Endothelial cell of umbilical vein (primary cell): ENCODE measurements at places on chromosomes 1 and 21.

- DNase-seq = peak; percentile 68
Measured at GRCh38 chr1:1573843-1574720, 581 bp downstream of the SSU72 start.

- DNase-seq = no peak
Measured at GRCh38 chr1:184118046-184118445, 66.5 kb downstream of the TSEN15 start.

GRCh38 chr1:112876315-112876714 lies 79.7 kb downstream of the SLC16A1 start:
- DNase-seq = no peak

DNA sequence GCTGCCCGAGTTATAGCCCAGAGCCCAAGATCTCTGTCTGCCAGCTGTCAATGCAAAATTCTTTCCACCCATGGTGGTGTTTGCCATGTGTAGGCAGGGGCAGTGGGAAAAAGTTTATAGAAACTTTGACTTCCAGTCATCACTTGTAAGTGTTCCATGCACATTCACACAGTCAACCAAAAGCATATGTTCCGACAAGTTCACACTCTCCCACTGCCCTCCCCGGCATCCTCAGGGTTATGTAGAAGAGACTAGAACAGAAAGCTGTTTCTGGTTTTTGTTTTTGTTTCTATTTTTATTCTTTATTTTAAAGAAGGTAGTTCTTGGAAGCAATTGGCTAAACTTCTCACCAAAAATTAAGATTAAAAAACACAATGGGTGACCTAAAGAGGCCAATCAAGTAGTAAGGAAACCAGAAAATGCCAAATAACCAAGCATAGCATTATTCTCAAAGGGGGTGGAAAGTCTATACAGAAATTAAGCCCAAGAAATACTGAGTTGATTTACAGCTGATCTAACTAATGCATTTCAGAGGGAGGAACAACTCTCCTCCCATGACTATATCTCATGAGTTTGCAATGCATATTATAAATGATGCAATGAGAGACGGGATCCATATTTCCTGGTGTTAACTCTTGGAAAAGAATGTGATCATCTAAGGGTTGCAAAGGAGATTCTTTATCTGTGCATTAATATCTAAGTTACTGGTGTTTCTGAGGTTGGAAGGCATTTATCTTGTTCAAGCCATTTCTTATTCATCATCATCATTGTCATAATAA lies 91.5 kb upstream of the ETS2 start:
- DNase-seq = no peak

GRCh38 chr1:231233735-231234417 lies 7.1 kb upstream of the GNPAT start:
- no peak for DNase-seq

- DNase-seq = no peak
Measured at GRCh38 chr1:235455823-235456222, 48.4 kb downstream of the B3GALNT2 start.
